ENCODE measurements at places on chromosomes 1 and 21.

- DNase-seq: no peak
Observed at GRCh38 chr1:55352080-55352810, 137.1 kb upstream of the USP24 start.

DNA sequence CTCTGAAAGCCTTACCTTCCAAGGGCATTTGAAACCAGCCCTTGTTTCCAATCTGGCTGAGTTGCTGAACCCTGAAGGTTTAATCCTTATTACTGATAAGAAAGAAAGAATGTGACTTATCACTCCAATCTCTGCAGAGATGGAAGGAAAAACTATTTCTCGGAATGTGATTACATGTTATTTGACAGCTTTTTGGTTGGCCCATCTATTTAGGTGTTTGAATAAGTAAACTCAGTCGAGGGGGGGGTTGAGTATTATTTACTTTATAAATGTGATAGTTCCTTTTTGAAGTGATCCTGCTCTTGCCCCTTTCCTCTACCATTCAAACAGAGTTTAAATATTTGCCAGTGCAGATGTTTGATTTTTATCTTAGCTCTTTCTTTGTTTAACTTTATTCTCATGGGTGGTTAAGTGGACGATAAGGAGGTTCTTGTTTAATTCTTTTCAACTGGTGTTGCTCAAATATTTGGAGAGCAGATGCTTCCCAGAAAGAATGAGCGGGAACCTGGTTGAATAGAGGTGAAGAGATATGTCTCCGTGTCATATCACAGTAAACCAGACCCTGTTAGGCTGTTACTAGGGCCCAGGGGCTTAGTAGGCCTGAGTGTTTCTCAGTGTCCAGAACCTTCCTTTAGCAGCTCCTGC, 126.1 kb downstream of the CACHD1 start:
- DNase-seq: no peak

- DNase-seq: no peak
Observed at GRCh38 chr1:27931759-27932158, 3.0 kb upstream of the SMPDL3B start.

DNA sequence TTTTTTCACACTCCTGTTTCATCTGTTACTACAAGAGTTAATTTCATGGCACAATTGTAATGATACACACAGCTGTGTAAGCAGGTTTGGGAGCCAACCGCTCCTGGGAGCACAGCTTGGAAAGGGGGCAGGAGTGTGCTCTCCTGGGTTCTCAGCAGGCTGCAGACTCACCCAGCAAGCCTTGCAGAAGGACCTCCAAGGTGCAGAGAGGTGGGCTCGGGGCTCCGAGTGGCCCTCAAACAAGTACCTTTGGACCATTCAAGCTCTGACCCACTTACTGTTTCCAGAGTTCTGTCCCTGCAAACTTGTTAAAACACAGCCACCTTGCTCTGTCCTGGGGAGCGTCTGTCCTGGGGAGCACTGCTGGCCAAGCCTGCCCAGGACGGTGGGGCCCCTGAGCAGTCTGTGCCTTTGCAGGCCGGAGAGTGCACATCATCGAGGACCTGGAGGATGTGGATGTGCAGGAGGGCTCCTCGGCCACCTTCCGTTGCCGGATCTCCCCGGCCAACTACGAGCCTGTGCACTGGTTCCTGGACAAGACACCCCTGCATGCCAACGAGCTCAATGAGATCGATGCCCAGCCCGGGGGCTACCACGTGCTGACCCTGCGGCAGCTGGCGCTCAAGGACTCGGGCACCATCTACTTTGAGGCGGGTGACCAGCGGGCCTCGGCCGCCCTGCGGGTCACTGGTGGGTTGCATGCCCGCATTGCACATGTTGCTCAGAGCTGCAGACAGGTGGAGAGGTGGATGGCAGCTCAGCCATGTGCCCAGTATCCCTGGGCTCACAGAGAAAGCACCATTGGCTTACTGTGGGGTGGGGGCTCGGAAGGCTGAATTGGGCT, 78.0 kb downstream of the OBSCN start:
- no peak for DNase-seq

DNA sequence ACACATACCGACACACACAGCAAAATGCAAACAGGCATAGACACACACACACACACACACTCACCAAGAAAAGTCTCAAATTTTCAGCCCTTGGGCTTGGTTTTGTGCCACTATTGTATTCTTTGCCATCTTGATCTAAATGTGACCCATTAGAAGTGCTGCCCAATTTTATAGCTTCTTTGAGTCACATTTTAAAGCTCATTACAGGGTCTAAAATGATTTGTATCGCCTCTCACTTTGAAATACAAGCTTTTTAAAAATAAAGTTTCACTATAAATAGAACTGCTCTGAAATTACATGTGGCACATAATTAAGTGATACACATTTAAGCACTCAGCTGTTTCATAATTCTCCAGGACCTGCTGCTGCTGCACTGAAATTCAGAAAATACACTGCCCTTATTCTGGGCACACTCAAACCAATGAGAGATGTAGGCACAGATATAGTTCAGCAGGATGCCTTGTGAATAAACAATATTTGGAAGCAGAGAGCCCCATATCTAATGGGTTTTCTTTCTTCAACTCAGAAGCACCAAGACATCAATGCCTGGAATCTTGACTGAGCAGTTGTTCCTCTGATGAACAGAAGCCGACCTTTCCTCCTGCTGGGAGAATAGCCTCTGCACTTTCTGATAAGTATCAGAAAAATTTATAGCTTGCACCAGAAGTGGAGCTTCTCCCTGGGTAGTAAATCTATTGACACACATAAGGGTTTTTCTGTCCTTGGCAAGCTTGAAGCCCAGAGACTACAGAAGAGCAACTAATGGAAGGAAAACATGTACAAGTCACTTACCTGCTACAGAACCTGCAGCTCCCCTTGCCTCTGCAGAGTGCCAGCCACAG, 37.0 kb upstream of the PLPPR4 start:
- no peak for DNase-seq

DNA sequence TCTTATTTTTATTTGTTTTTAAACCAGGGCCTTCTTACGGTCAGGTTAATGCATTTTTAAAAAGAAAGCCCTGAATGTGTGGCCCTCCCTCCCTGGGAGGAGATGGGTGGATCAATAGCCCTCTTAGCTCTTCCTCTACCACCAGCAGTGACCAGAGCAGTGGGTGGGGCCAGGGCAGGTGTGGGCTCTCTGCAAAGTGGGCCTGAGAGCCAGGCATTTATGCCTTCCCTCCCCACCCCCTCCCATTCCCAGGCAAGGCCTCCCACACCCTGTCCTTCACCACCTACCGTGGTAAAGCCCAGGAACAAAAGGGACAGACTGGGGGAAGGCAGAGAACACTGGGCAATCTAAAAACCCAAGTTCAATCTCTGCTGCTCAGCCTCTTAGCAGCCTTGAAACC, 63.9 kb downstream of the SSBP3 start:
- DNase-seq: no peak

DNA sequence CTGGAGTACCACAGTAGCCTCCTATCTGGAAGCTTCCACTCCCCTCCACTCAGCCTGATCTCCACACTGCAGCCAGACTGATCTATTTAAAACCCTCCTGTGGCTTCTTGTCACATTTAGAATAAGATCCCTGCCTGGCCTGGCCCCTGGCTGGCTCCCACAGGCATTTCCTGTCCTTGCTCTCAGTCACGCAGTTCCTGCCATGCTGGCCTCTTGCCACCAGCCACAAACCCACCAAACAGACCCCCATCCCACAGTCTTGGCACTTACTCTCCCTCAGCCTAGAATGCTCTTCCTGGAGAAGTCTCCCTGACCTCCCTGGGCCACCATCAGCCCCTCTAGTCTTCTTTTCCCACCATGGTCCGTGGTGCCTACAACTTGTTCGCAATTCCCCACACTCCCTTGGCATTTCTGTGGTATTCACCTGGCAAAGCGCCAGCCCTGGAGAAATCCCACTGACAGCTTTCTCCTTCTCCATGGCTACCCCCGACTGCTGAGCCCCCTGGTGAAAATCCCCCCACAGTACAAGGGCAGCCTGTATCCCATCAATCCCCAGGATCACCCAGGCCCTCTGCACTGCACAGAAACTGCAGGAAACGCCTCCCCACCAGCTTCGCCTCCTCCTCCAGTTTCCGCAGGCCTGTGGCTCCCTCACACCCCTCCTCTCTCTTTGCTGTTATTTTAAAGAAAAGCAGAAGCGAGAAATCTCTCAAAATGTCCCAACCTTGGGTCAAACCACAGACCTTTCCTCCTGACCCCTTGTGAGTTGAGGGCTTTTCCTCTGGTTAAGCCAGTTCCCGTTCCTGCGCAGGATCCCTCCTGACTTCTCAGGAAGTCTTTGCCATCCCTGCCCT, 94.5 kb downstream of the SYT2 start:
- no peak for DNase-seq

Measured in AG04450 (cell line).